ENCODE measurements at places on chromosomes 5 and 9.

- peak; percentile 2 for DNase-seq
Observed at GRCh38 chr5:123722451-123722850, 210.5 kb downstream of the CSNK1G3 start.

GRCh38 chr5:169174923-169175322, 126.0 kb downstream of the SLIT3 start:
- no peak for DNase-seq

DNA sequence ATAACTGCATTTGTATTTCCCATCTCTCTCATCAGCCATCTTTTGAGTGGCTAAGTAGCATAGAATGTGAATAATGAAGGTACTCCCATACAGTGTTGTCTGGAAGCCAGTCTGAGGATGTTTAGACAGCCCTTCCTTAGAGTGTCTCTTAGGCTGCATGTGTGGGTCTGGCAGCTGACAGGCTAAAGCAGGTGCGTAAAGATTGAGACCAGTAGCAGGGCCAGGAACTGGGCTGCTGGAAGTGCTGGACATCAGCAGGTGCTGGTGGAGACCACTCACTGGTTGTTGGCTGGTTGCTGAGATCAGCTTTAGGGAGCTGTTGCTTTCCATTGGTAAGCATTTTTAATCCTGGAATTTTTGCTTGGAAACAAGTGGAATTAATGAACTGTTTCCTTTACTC, 197.5 kb downstream of the PCSK5 start:
- DNase-seq = no peak

GRCh38 chr9:98147582-98147981, 28.6 kb upstream of the TRIM14 start:
- no peak for DNase-seq

DNA sequence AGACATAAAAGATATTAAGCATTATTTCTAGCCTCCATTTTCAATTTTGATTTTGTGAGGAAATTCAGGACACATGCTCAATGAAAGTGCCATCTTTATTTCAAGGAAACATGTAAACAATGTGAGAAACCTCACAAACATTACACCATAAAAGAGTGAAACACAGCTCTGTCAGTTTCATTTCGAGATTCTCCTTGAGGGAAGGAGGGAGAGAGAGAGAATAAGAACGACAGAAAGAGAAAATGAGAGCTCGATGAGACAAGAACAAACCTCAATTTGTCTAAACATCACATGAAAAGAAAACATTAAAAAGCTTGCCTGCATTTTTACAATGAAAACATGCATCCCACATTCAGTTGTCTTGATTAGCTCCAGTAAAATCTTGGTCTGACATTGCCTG, 553.5 kb upstream of the MEF2C start:
- DNase-seq = no peak

DNA sequence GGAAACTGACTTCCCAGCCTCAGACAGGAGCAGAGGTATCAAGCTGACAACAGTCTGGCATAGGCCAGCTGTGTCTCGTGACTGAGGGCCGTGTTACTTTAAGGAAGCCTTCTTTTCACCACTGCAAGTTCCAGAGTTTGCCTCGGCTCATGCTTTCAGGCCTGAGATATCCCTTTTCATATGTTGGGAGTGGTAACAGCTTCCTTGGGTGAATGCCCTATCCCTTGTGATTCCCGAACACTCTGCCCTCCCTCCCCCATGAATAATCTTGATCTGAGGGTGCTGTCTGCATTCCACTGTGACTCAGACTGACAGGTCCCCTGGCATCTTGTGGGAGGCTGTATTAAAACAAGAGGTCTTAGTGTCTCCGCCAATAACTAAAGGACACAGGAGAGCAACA, 49.7 kb upstream of the ARL15 start:
- DNase-seq = no peak

DNA sequence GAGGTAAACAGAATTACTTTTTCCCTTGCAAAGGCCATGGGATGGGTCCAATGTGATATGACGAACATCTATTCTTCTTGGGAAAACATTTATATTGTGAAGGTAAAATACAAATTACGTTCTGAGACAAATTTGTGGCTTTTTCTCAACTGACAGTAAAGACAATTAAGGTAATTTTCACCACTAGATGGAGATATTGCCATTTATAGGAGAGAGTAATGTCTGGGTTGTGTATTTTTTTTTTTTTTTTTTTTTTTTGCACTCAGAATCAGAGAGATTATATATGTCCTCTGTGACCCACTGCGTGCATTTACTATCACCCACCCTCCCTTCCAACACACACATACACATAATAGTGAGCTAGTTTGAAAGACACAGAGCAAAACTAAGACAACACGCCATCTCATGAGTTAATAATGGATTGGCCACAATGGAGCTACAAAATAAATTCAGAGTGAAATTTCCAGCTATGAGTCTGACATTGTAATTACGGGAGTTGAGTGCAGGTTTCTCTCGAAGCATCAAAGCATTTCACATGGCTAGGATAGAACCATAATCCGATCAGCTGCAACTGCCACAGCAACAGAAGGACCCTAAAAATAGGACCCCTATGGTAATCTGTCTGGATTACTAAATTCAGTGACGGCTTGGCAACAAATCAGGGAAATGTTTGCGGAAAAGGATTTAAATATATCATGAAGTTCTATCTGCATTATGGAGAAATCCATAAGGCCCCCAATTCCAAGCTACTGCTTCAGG, 49.2 kb downstream of the ANXA1 start:
- DNase-seq = peak; percentile 54

GRCh38 chr5:40447438-40447837, 232.3 kb upstream of the PTGER4 start:
- DNase-seq = no peak

- DNase-seq = peak; percentile 38
Observed at GRCh38 chr5:123000731-123001130, 35.8 kb downstream of the PPIC start.

- DNase-seq = no peak
Observed at GRCh38 chr9:117835798-117836197, 131.6 kb downstream of the TLR4 start.

GRCh38 chr9:71506821-71507220, 261.5 kb downstream of the CEMIP2 start:
- no peak for DNase-seq

GRCh38 chr5:12805165-12805698, 901.0 kb upstream of the CTNND2 start:
- DNase-seq = no peak

DNA sequence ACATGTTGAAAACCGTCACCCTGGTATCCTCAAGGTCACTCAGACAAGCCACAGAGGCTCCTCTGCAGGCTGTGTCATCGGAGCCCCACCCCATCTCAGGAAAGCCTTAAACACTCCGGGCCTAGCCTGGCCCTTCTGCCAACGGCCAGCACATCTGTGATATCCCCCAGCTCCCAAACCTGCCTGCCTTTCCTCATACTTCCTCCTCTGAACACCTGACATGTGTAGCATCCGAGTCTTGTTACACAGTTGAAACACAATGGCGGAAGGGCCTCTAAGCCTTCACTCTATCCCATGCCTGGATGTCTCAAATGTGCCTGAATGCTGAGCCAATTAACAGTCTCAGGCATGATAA, 32.9 kb upstream of the TGFBR1 start:
- DNase-seq = no peak

DNA sequence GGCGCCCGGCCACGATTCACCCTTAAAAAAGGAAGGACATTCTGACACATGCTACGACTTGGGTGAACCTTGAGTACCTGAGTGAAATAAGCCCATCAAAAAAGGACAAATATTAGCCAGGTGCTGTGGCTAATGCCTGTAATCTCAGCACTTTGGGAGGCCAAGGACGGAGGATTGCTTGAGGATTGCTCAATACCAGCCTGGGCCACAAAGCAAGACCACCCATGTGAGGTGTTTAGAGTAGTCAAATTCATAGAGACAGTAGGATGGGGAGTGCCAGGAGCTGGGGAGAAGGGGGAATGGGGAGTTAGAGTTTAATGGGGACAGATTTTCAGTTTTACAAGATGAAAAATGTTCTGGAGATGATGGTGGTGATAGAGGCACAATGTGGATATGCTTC, 32.1 kb upstream of the IER5L start:
- no peak for DNase-seq

DNA sequence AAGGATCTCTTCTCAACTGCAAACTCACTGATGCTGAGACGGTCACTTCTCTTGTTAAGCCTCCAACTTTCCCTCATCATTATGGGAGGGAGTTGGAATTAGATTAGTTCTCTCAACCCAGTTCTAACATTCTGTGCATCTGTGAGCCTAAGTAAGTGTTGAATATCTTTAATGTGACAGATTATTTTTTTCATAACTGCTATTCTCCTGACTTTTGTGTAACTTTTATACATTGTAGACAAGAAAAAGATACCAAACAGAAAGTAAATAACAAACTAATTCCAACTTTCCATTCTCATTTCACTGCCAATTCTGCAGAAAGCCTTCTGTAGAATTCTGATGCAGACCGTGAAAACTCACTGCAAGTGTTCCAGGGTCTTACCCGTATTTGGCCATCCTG, 813.5 kb downstream of the TLE4 start:
- no peak for DNase-seq

- no peak for DNase-seq
Observed at GRCh38 chr5:108001222-108001621, 330.5 kb upstream of the EFNA5 start.

DNA sequence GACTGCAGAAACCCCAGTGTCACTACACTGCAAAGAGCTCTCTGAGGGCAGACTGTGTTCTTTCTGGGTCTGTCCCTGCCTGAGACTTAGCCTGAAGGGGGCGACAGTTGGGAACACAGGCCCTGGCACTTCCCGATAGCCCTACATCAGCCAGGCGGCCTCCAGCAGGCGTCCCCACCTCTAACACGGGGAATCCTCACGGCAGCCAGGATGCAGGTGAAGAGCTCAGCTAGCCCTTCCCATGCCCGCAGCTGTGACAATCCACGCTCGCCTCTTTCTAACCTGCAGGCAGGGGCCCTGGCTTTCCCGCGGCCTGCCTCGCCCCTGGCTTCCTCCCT, 5.9 kb downstream of the MED22 start:
- DNase-seq = no peak

- no peak for DNase-seq
Observed at GRCh38 chr5:122180863-122181548, 51.7 kb downstream of the ZNF474 start.

DNA sequence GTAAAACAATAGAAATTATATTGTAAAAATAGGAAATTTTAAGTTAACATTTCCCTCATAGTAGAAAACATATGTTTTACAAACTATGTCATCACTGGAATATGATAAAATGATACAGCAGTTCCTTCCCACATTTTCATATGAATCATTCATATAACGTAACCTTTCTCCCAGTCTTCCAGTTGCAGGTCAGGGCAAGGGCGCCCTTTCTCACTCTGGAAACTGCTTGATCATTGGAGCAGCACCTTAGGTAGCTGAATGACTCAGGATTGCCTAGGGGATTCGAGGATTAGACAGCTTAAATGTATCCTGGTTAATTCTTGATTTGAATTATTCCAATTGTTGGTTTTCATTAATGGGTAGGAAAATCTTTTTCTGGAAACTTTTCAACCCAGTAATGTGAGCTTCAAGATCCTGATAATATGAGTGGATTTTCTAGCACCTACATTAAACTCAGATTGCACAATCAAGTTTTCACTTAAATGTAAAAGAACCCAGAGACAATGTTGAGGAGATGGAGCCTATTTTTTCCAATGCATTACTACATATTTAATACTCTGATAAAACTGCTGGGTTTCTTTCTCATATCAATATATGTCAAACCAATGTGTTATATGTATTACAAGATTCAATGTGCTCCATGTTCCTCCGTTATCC, 32.6 kb upstream of the ANXA1 start:
- DNase-seq = no peak

DNA sequence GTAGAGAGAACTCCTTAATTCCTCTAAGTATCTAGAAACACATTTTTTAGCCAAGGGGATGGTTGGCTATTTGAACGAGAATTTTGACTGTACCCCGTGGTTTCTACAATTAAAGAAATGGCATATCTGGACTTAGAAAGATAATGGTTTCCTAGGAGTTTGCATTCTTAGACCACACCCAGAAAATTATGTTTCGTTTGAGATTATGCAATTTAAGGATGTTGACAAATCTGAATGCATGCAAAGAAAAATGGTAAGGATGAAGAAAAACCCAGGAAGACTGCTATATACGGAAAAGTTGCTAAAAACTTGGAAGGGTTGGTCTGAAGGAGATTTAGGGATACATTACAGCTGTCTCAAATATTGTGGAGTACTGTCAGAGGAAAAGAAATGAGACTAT, 538.5 kb upstream of the WWC1 start:
- DNase-seq = no peak

GRCh38 chr5:113122053-113122452, 145.5 kb downstream of the DCP2 start:
- no peak for DNase-seq

DNA sequence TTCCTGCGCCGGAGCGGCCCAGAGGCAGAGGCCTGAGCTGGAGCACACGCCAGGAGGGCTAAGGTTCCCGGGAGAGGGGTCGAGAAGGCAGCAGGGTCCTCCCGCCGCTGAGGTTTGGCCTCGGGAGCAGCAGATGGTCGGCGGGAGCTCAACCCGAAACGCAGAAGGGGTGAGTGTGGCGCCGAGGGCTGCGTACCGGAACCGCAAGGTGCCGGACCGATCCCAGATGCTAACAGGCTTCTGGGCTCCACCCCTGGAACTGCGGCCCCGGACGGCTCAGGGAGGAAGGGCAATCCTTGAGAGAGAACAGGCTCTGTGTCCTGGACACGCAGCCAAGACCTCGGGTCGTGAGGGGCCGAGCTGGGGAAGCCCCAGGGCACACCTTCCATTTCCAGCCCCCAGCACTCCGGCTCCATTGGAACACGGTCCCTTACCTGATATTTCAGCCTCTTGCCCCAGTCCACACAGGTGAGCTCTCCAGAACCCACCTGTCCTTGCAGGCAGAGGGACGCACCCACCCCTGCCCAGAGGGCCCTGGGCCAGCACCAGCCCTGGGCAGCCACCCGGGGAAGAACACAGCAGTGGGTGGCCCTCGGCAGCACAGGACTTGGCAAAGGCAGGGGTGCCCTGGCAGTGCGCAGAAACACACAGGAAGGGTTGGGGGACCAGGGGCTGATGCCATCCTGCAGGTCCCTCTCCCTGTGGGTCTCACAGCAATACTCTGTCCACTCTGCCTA, 1.4 kb downstream of the LHX3 start:
- no peak for DNase-seq

GRCh38 chr9:114450833-114451706, 54.2 kb downstream of the WHRN start:
- DNase-seq = no peak

GRCh38 chr9:121862371-121863332, 211.2 kb downstream of the DAB2IP start:
- peak; percentile 8 for DNase-seq

DNA sequence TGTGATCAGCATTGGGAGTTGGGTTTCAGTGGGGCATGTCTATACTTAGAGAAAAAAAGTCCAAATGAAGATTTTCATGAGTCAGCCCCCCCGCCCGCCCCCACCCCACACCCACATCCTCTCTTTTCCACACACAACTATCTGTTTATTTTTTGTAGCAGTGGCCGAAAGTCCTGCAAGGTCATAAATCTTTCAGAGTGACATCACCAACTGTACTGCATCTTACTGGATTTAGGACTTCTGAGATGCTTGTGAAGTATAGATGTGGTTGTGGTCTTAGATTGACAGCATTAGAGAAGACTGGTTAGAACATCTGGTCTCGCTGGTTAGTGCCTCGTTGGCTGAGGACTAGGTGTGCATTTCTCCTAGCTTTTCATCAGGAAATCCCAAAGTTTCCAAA, 7.3 kb upstream of the ROPN1L start:
- DNase-seq = no peak

Measured in NCI-H2081 (cell line).